ENCODE measurements at places on chromosomes 1 and 21. TPM values are rescaled to one million over a fixed set of nuclear protein-coding genes. Genes with fewer than 3 reads are reported as not detected.
A peak's percentile ranks its signal among the peaks of the same experiment; 100 is the strongest.

DNA sequence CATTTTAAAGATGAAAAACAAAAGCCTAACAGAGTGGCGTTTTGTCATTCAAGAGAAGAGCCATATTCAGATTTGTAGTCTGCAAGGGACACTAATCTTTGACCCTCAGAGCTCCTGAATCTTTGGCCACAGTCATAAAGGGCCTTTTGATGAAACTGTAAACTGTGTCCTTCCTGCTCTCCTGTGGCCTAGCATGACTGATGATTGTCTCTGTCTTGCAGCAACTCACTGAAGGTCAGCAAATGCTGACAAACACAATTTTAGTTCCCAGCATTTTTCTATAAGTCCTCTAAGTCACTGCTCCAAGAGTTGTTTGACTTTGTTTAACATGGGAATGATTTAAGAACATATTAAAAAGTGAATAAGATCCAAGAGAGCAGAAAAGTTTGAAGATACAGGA lies 55.3 kb upstream of the PRELP start:
- H3K4me3 ChIP-seq, result no peak overlapping the region
- DNase-seq, result no peak
- H3K27ac ChIP-seq, result no peak overlapping the region
- H3K36me3 ChIP-seq, result no peaks in the 10 kb centered on the region

DNA sequence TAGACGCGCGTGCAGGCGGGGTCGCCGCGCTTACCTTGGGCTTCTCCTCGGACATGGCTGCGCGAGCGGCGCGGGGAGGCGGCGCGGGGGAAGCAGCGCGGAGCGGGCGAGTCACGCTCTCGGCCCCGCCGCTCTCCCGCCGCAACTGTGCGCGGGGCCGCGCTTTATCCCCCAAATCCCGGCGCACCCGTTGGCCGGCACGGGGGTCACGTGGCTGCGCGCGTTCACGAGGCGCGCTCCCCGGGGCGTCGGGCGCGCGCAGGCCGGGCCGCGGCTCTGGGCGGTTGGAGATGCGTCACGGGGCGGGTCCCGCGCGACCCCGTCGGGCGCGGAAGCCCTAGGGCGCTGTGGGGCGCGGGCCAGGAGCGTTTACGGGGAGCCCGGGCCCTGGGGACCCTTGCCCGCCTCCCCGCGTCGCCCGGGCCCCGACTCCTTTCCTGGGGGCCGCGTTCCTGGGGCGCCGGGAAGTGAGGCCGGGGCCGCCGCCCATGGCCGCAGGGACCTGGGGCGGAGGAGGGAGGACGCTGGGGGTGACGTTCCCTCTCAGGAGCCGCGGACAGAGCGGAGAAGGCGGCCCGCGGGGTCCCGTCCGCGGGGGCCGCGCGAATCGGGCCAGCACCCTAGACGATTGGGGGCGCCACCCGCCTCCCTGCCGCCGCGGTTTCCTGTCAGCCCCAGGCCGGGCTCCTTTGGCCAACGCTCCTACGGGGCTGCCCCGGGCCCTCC lies at the start of gene SUMO3:
TSS of gene SUMO3 (minus strand) at position 149 of the 726 bp plus-strand sequence. CDS start at position 55, 94 bp downstream.
- H3K36me3 ChIP-seq, result no peaks in the 10 kb centered on the region
- peak; percentile 82 for DNase-seq
- H3K4me3 ChIP-seq, result peak within 1 kb of the TSS; percentile 77
- peaks cover 8% of the 10 kb centered on the region for H3K4me1 ChIP-seq
- H3K27me3 ChIP-seq, result no peaks in the 10 kb centered on the region
- H3K27ac ChIP-seq, result peak within 1 kb of the TSS; percentile 96

DNA sequence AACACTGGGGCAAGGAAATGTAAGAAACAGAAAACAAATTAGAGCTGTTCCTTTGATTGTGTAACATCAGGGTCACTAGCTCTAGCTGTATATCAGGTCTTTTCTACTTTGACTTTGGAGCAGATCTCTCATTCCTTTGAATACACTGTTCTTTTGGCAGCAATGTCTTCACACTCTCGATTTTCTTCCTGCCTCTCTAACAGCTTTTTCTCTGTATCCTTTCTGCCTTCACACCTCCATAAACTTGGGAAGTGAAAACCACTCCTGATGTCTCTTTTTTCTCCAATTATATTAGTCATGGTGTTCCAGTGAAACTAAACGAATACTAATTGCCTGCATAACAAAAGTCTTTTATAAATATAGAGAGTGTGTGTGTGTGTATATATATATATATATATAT lies 1458.0 kb downstream of the NCAM2 start:
- no peaks in the 10 kb centered on the region for H3K36me3 ChIP-seq
- H3K4me1 ChIP-seq, result no peaks in the 10 kb centered on the region
- H3K27me3 ChIP-seq, result no peaks in the 10 kb centered on the region
- no peak overlapping the region for H3K27ac ChIP-seq
- no peak overlapping the region for H3K4me3 ChIP-seq

DNA sequence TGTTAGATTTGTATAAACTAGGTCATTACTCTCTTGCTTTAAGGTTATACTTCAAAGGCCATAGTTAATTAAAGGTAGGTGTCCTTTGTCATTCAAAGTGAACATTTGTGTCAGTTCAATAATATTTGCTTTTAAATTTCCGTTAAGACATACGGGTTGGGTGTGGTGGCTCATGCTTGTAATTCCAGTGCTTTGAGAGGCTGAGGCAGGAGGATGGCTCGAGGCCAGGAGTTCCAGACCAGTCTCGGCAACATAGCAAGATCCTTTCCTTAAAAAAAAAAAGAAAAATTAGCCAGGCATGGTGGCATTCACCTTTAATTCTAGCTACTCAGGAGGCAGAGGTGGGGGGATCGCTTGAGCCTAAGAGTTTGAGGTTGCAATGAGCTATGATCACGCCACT lies 80.4 kb downstream of the KIF26B start:
- H3K4me1 ChIP-seq, result no peaks in the 10 kb centered on the region
- no peaks in the 10 kb centered on the region for H3K27me3 ChIP-seq
- no peaks in the 10 kb centered on the region for H3K36me3 ChIP-seq
- H3K4me3 ChIP-seq, result no peak overlapping the region
- DNase-seq, result no peak
- no peak overlapping the region for H3K27ac ChIP-seq

AUNIP gene
- total RNA-seq, result 0.88 TPM

SDC3 gene
- 26.2 TPM for total RNA-seq

DNA sequence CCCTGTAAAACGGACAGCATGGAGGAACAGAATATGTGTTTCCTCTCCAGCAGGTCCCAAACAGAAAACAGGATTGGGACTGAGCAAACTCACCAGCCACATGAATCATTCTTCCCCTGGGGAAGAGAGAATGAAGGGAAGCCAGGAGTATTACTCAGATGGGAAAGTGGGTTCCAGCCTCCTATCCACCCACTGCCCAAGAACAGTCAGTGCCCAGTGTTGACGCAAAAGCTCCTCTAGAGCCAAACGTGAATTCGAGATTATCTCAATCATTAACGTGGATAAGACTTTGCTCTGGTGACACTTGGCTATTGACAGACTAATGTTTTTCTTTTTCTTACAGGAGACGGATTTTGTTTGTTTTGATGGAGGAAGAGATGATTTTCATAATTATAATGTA lies 9.3 kb downstream of the MIA3 start:
- no peaks in the 10 kb centered on the region for H3K27me3 ChIP-seq
- no peaks in the 10 kb centered on the region for H3K36me3 ChIP-seq
- no peak overlapping the region for H3K4me3 ChIP-seq
- no peak overlapping the region for H3K27ac ChIP-seq

- DNase-seq, result no peak
- H3K36me3 ChIP-seq, result no peaks in the 10 kb centered on the region
- no peak overlapping the region for H3K4me3 ChIP-seq
- H3K4me1 ChIP-seq, result no peaks in the 10 kb centered on the region
- H3K27ac ChIP-seq, result no peak overlapping the region
Measured at GRCh38 chr1:198465201-198466144, 75.0 kb downstream of the ATP6V1G3 start.
